ENCODE measurements at places on chromosomes 3 and 15. TPM values are rescaled to one million over a fixed set of nuclear protein-coding genes. Genes with fewer than 3 reads are reported as not detected.

The SLC28A1 gene
- total RNA-seq, result 4.1 TPM

The MORC1 gene
- total RNA-seq, result not detected

The CAMK2N2 gene
- 0.26 TPM for total RNA-seq

The ESYT3 gene
- total RNA-seq, result 1.0 TPM

The HEG1 gene
- total RNA-seq, result 204 TPM

The OIP5 gene
- total RNA-seq, result not detected

The CPA3 gene
- total RNA-seq, result 5.6 TPM

- no peak for DNase-seq
Measured at GRCh38 chr15:82551646-82552247, 11.5 kb upstream of the RPS17 start.

GRCh38 chr3:46215810-46216414 is 7.8 kb upstream of the CCR1 start:
- no peak for DNase-seq

- DNase-seq, result no peak
Measured at GRCh38 chr3:61612211-61613194, 51.1 kb downstream of the PTPRG start.

GRCh38 chr3:50508821-50509220 is 5.4 kb upstream of the CACNA2D2 start:
- no peak for DNase-seq

DNA sequence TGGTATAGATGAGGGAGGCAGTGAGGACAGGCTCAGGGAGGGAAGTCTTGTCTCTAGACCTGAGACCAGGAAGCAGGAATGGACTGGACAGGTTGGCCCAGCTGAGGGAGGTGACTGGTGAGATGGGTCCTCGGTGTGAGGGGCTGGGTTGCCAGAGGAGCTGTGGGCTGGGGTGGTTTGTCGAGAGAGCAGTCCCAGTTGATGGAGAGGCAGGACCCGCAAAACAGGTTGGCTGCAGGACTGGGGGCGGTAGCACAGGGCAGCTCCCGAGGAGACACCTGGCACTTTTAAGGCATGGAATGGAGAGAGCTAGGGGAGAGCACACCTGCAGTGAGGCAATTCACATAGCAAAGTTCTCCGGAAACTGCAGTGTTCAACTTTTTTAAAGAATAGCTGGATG is 14.7 kb downstream of the IGF1R start:
- no peak for DNase-seq

DNA sequence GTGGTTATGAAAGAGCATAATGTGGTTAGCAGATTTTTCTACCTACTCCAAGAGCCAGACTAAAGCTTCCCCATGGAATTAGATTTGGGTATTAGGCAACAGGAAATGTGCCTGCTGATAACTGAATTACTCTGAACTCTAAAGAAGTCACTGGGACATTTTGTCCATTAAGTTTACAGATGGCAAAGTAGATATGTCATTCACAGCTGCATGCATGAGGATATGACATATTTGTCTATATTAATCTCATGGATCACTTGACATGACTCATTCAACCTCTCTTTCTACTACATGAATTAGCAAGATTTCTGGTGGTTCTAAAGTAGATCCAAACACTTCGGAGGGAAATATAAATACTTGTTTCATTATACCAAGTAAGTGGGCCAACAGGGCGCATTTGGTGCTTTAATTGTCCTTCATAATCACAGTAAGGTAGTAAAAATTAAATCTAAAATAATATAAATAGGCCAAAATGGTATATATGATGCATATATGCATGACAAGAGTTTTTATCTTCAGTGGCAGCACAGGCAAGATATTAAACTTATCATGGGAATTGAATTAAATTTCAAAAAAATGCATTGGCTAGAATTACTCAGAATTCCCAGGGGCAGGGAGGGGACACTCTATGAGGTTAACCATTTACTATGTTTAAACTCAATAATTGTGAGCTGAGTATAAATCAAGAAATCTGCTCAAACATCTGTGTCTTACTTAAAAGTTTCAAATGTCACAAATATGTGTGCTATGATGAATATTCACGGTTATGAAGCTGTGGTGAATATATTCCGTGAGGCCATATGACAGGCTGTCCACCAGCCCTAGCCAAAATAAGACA is 365.3 kb upstream of the KCNMB2 start:
- no peak for DNase-seq

DNA sequence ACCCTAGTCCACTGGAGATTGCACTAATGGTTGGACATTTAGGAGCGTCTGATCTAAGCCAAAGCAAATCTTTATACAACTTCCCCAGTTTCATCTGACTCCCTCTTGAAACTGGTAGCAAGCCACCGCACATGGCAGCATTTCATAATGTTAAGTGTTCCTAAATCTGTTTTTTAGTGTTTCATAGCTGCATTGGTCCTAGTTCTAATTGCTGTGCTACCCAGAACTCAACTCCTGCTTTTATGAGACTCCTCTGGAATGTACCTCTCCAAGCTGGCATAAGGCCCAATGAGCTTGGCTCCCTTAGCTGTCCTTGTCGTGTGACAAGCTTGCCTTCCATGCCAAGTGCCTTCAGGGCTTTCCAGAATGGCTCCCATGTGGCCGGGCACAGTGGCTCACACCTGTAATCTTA is 65.3 kb upstream of the FLNB start:
- DNase-seq, result peak; percentile 64

DNA sequence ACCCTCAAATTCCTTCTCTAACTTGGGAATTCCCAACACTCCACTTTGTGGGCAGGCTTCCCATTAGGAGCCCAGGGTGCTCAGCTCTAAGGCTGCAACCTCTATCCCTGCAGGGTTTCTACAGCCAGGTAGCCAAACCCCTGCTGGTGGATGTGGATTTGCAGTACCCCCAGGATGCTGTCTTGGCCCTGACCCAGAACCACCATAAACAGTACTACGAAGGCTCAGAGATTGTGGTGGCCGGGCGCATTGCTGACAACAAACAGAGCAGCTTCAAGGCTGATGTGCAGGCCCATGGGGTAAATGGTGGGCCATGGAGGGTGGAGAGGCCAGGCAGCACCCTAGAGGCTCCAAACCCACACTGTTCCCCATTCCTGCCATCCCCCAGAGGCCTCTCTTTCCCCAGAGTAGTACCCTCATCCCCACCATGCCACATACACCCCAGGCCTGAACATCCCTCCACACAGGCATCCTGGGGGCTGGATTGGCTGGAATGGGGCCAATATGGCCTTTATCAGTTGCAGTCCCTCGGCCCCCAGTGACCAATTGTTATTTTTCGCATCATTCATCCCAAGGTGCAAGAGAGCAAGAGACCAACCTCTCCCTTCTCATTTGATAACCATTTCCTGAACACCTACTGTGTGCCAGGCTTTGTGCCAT is 7.7 kb downstream of the ITIH1 start:
- DNase-seq, result peak; percentile 28

- no peak for DNase-seq
Measured at GRCh38 chr3:162138509-162138908, 641.9 kb downstream of the OTOL1 start.

DNA sequence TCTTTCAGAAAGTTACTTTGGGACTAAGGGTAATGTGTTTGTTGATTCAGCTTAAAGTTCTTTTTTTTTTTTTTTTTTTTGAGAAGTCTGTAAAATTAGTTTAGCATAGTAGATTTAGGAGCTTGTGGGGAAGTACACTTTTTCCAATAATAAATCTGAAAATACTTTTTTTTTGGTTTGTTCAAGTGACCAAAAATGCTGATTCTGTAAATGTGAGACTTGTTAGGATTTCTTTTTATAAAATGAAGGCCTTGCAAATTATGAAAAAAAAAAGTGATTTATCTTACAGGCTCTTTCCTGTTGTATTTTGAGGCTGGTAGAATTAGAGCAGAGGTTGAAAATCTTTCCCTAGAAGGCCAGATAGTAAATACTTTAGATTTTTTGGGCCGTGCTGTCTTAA is 7.6 kb downstream of the OXNAD1 start:
- DNase-seq, result no peak

- DNase-seq, result no peak
Measured at GRCh38 chr15:40512440-40512839, 41.7 kb downstream of the CHST14 start.

DNA sequence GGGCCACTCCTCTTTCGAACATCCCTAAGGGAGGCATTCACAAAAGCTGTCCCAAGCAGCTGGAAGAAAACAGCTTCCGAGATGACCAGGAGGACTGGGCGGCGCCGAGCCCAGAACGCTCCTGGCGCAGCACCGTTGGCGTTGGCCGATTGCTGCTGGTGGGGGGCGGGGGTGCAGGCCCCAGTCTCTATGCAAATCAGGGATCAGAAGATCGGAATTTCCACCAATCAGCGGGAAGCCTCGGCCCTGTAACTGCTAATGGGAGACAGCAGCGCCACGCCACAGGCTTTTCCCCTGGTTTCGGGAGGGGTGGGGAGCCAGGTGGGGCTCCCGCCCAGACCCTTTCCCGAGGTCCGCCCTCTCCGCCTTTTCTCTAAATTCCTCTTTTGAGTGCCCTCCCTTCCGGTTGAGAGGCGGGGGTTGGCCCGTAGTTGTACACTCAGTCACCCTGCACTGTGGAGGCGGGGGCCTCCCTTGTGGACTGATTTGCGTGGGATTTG is 27.0 kb downstream of the HMCES start:
- DNase-seq, result peak; percentile 93

DNA sequence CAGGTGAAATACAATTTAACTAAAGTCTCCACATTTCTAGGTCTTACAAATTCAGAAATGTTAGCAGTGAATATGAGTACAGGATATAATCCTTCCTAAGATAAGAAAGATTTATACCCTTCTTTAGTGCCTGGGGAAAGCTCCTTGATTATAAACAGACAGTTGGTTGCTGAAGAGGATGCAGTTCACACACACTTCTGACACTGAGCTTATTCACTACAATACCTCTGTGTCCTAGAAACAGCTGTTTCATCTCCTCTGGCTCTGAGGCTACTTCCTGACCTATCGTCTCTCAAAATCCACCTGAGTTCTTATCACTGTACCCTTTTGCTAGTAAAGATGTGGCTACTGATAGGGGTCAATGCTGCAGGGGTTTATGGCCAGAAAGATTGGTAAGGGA is 57.1 kb downstream of the TP63 start:
- DNase-seq, result no peak

- no peak for DNase-seq
Measured at GRCh38 chr3:131795390-131796090, 239.3 kb downstream of the CPNE4 start.

DNA sequence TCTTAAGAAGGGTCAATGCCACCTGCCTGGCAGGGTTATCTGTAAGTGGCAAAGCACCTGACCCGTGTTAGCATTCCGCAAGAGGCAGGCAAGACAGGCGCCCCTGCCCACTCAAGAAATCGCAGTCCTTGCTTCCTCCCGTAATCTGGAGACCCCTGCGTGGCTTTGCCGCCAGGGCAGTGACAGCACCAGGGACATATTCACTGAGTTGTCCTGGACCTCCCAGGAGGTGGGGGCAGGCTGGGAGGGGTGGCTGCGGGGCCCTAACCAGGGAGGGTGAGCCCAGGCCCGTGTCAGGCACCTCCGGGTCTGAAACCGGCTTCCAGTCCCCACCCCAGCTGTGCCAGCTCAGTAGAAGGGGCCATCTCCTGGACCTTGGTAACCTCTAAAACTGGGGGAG is 15.8 kb upstream of the SEC13 start:
- DNase-seq, result no peak

- no peak for DNase-seq
Measured at GRCh38 chr3:14216257-14217048, 37.8 kb downstream of the LSM3 start.

DNA sequence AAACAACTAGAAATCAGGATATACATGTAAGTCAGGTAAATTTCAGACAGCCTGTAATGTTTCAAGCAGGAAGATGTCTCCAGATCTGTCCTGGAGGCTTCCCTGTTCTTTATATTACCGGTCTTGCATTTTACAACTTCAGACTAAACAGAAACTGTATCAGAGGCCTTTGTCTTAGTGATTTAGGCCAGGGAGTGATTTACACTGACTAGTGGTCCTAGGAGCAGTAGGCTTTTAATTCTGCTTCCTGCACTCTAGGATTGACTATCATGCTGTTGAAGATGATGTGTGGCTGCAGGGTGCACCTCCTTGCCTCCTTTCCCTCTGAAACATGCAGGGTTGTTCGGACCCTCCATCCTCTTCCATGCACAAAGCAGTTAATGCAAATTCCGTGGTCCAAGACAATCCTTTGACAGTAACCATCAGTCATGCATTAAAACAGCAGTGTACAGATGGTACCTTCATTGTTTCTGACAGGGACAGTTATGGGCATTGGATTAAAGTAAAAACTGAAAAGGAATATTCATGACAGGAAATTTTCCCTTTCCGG is 27.6 kb downstream of the CHRNA7 start:
- DNase-seq, result no peak

DNA sequence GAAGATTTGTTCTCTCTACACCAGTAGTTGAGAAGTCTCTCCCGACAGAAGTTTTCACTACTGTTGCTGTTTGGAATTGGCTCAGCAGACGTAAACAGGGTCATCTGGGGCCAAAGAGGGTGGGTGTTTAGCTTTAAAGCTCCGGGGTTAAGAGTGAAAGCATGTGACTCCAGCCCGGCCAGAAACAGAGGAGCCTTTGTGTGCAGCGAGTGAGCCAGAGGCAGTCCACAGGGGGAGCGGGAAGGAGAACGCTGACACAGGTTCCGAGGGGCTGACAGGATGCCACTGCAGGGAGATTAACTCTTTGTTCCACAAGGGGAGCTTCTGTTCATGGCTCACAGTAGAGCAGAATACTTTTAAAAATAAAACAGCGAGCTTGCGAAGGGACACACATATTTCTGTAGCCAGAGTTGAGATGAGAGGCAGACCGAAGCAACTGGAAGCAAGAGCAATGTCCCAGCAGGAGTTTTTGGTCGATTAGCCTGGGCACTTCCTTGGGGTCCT is 26.9 kb downstream of the BMF start:
- peak; percentile 81 for DNase-seq

DNA sequence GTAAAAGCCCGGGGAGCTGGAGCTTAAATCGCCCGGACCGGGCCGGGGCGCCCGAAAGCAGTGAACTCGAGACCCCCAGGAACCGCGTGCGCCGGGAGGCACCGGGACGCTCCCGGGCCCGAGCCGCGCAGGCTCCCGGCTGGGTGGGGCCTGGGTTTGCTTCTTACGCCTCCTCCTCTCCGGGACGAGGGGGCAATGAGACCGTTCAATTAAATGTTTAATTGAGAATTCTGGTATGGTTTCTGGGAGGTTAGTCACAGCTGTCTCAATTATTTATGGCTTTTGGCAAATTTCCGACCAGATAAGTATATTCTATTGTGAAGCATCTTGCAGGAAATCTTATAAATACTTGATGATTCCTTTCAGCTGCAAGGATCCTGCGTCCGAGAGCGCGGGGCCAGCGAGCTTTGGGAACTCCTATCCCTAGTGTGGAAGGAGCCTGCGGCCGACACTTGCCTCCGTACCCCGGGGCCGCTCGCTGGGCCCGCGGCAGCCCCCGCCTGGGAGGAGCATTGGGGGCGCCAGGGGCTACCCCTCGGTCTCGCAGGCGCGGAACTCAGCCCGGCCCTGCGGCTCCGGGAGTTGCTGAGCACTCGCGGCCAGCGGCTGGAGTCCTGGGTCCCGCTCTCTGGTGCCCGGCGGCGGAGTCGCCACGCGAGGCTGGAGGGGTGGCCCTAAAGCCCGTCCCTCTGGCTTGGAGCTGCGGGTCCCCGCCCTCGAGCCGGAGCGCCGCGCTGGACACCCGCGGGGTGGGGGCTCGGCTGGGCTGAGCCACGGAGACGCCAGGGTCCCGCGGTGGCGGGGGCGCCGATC is 10.3 kb downstream of the ISL2 start:
- DNase-seq, result no peak
